ENCODE measurements at places on chromosomes 3 and 15.

GRCh38 chr15:79218588-79219200 lies 63.8 kb upstream of the ANKRD34C start:
- peak; percentile 21 for DNase-seq

DNA sequence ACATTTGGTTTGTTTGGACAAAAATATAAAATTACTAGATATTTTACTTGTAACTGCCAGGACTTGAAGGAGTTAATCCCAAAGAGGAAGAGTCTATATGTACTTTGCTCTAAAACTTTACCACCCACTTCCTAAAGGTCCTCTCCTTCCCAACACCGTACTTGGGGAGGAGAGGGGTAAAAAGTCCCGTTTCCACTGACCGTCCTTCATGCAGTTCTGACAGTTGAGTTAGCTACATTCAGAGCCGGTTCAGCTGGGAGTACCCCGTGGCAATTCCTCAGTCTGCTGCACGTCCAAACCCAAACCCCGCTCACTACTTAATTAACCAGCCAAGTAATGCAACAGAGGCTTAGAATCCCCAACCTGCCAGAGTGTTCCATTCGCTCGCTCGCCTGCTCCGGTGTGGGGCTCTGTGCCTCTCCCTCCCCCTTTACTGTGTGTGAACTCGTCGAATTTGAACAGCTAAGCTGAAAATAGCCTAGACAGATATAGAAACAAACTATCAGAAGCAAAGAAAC lies 519.7 kb downstream of the FOXP1 start:
- DNase-seq = peak; percentile 49

DNA sequence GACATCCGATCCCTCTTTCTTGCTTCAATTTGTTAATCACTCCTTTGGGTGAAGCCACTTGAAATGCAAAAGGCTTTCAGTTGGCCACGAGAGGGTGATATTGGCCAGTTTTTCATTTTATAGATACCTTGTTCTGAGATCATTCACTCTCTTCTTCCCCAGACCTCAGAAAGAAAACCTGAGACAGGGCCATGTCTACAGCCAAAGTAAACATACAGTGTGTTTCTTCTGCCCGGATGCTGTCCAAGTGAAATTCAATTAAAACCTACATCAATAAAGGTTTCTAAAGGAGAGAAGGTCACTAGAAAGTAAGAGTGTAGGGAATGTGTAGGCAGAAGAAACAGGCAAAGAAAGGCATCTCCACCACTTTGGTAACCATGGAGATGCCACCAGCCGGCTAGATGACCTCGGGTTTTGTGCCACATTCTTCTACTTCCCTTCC lies 39.5 kb upstream of the FMN1 start:
- peak; percentile 54 for DNase-seq

GRCh38 chr3:45771831-45772230 lies 24.5 kb downstream of the SLC6A20 start:
- DNase-seq = no peak

DNA sequence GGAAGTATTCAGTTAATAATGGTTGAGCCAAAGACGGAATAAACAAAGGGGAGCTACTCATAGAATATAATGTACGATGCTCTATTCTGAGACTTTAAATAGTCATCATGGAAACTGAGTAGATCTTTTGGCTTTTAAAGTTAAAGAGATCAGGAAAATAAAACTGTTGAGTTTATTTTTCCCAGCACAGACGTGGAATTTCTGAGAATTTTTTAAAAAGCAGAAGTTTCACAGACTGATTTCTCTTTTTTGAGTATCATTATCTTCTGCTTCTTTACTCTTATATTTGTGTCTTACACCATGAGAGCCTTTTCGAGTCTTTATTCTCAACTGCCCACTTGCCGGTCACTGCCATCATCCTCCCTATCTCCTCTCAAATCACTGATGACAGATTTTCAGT lies 13.2 kb downstream of the P2RY14 start:
- no peak for DNase-seq

- DNase-seq = no peak
These were observed 1.3 kb upstream of the CBLB start for GRCh38 chr3:105869861-105870755.

DNA sequence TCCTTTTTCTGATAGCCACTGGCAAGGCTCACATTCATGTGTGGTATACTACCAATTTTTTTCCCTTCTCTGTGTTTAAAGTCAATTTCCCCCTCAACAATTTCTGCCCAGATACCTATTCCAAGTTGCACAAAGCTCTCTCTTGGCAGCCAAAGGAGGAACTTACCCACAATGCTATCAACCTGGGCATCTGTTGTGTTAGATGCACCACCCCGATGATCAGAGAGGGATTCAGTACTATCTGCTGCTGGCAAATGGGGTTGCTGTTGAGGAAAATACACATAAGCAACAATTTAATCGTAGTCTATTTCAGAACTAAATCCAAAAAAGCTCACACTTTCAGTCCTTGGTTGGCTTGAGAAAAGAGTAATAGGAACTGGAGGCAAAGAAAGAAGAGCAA lies 46.1 kb downstream of the AAGAB start:
- DNase-seq = no peak

DNA sequence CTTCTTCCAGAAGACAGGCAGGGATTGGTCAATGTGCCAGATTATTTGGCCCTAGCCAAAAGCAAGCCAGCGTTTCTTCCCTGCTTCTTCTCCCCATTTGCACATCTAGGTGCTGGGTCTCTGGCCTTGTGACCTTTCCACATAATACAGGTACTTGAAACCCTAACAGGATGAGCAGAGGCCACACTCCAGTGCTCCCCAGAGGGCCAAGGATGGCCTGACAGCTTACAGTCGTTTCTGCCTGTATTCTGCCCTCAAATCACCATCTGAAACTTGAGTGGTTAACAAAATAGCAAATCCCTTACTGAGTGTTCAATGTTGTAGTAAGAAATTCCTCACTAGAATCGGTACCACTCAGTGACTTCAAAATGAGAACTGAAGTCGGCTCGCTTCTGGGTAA lies 29.1 kb downstream of the MKRN2 start:
- no peak for DNase-seq

GRCh38 chr3:44682182-44682896 lies 30.1 kb upstream of the ZNF502 start:
- no peak for DNase-seq

- DNase-seq = no peak
These were observed 166.2 kb upstream of the VEPH1 start for GRCh38 chr3:157669416-157669815.

GRCh38 chr3:195114786-195115599 lies 156.0 kb downstream of the XXYLT1 start:
- DNase-seq = no peak

- DNase-seq = no peak
These were observed 105.6 kb upstream of the NECTIN3 start for GRCh38 chr3:110965976-110966375.

GRCh38 chr3:37702478-37703154 lies 159.1 kb upstream of the CTDSPL start:
- DNase-seq = no peak

DNA sequence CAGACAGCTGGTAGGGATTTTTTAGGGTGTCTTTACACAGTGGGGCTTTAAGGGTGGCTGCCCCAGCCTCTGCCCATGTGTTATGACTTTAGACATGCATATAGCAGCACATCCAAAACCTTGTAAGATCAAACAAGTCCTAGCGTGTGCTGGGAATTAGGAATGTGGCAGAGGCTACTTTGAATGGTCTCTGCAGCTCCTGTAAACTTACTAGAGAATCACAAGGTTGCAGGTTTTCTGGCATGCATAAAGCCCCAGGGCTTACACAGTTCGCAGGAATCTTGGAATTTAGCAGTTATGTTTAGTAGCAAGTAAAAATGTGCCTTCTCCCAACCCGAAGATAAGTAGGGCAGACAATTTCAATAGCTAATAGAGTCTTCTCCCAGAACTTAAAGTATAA lies 46.9 kb upstream of the COL6A6 start:
- DNase-seq = no peak

- DNase-seq = no peak
These were observed 12.8 kb downstream of the GPR176 start for GRCh38 chr15:39907216-39907615.

DNA sequence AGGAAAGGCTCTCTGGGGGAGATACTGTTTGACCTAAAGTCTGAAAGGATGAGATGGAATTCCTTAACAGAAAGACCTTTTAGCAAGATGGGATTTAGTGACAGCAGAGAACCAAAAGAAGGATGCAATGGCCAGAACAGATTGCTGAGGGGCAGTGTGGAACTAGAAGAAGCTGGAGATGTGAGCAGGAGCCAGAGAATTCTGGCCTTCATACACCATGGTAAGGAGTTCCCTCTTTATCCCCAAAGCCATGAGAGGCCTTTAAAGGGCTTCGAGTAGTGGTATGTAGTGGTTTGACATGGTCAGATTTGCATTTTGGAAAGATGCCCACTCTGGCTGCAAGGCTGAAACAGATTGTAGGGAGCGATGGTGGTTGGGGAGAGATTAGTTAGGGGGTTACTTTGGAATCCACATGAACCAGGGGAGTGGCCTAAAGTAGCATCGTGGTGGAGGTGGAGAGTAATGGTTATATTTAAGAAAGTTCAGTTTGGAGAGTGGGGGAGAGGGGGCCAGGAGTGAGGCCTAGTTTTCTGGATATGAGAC lies 34.0 kb upstream of the NPHP3 start:
- no peak for DNase-seq

GRCh38 chr3:25465266-25465860 lies 37.3 kb downstream of the RARB start:
- no peak for DNase-seq

- no peak for DNase-seq
These were observed 41.5 kb downstream of the ABHD17C start for GRCh38 chr15:80736560-80736959.

DNA sequence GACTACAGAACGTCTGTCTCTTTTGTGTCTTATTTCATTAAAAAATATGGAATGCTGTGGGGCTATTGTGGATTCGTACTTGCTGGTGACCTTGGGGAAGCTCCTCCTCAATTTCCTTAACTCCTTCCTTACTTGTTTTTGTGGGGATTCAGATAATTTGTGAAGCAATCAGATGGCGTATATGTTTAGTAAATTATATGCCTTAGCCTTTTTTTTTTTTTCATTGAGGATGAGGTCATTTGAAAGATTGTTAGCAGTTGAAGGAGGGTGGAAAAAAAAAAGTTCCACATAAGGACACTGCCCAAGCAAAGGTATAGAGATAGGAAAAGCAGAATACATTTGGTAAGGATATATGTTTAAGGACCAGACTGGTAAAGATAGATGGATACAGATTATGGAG lies 3.3 kb downstream of the RNF13 start:
- no peak for DNase-seq

DNA sequence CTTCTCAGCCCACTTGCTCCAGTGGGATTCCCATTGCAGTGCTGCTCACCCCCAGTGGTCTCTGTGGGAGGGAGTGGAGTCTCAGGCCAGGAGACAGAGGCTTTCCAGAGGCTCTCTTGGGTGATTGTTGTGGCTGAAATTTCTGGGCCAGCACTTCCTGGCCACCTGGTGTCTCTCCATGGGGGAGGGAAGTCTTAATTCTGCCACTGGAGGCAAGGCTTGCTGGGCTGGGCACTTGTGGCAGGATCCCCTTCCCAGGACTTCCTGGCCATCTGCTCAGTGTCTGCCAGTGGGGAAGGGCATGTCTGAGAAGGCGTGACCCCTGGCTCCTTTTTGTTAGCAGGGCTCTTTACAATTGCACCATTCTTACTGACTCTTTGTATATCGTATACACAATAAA lies 351.8 kb downstream of the GABRB3 start:
- DNase-seq = no peak

DNA sequence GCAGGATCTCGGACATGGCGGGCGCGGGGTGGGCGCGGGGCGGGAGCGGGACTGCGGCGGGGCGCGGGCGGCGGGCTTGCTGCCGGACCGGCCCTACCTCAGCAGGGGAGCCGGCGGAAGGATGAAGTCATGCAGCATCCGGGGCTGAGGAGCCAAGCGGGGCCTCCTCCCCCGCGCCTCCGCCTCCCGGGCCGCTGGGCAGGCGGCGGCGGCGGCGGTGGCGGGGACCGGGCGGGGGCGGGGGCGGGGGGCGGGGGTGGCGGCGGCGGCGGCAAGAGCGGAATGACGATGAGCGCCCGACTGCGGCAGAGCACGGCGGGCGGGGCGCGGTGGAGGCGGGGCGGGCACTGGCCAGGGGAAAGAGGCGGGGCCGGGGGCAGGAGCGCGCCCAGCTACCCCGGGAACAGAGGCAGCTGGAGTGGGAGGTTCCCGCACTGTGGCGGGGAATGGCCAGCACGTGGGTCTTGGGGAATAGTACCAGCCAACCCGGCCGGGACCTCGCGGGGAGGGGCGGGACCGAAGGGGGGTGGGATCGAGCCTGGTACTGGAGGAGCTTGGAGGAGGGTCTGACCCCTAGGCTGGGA lies at the start of gene CAMK2N2:
TSS of gene CAMK2N2 (minus strand) at position 284 of the 584 bp plus-strand sequence. CDS start at position 16, 268 bp downstream.
- peak; percentile 58 for DNase-seq

GRCh38 chr15:84755736-84756527 lies 7.5 kb downstream of the ZNF592 start:
- no peak for DNase-seq

DNA sequence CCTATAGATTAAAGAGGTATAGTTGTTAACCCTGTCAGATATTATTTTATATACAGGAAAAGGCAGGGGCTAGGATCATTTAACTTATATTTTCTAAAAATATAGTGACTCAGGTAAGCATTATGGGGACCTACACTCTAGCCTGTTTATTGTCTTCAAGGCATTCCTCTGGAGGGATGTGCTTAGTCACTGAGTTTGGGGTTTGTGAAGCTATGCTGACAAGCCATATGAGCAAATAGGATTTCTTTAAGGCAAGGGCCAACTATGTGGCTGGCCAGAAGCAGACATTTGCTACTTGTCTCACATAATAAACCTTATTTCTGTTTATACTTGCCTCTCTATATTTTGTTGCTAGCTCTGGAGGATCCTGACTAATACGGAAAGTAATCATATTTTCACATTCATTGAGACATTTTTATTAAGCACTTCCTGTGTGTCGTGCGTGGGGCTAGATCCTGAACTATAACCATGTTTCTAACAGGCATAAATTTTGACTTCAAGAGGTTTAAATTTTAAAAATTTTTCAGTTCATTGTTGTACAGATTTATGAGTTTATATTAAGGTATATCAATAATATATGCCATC lies 153.4 kb downstream of the OTOL1 start:
- no peak for DNase-seq

- DNase-seq = no peak
These were observed 167.5 kb downstream of the EBLN2 start for GRCh38 chr3:73228959-73229358.

- peak; percentile 89 for DNase-seq
These were observed 13.2 kb downstream of the LIMD1 start for GRCh38 chr3:45607790-45608189.

DNA sequence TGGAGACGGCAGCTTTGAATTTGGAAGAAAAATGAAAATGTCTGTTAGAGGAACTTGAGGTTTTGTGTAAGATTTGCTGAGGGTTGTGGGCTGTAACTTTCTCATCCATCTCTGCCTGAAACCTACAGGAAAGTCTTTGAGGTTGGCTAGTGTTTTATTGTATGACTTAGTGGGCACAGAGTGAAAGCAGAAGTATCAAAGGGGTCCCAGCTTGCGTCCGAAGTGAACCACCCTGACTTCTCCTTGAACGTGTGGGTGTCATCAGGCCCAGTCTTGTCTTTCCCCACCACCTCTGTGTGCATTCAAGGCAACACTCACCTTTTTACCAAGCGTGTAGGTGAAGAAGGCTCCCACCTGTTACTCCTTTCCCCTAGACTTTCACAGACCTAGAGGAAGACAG lies 682.1 kb upstream of the CFAP20DC start:
- no peak for DNase-seq

GRCh38 chr3:41002104-41002503 lies 197.2 kb upstream of the CTNNB1 start:
- DNase-seq = no peak

- DNase-seq = peak; percentile 44
These were observed 17.0 kb downstream of the MAGI1 start for GRCh38 chr3:66021731-66022131.

GRCh38 chr3:50450209-50450921 lies 53.1 kb downstream of the CACNA2D2 start:
- no peak for DNase-seq
